ENCODE measurements at places on chromosomes 16 and 17.

DNA sequence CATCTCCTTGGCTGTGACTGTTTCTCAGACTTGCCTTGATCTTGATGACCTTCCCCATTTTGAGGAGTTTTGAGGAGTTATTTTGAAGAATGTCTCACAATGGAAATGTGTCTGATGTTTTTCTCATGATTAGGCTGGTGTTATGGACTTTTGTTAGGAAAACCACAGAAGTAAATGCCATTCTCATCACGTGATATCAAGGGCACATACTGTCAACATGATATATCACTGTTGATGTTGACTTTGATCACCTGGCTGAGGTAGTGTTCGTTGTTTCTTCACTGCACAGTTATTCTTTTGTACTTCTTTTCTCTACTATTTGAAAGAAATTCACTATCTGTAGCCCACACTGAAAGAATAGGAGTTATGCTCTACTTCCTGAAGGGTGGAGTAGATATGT lies 194.7 kb upstream of the MPHOSPH6 start:
- no peak for DNase-seq

- no peak for DNase-seq
Observed at GRCh38 chr17:66518677-66519076, 216.3 kb downstream of the PRKCA start.

- no peak for DNase-seq
Observed at GRCh38 chr17:8188263-8188839, 1.6 kb downstream of the BORCS6 start.

DNA sequence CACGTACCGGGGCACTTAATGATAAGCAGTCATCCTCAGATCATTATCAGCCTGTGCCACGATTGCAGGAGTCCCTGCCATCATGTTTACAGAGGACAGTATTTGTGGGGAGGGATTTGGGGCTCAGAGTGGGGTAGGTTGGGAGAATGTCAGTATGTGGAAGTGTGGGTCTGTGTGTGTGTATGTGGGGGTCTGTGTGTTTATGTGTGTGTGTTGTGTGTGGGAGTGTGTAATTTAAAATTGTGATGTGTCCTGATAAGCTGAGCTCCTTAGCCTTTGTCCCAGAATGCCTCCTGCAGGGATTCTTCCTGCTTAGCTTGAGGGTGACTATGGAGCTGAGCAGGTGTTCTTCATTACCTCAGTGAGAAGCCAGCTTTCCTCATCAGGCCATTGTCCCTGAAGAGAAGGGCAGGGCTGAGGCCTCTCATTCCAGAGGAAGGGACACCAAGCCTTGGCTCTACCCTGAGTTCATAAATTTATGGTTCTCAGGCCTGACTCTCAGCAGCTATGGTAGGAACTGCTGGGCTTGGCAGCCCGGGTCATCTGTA lies 13.5 kb upstream of the EFCAB13 start:
- DNase-seq: no peak

GRCh38 chr16:65601781-65602180 lies 479.9 kb upstream of the CDH11 start:
- no peak for DNase-seq

GRCh38 chr16:2447920-2448583 lies 11.9 kb upstream of the TEDC2 start:
- DNase-seq: no peak

DNA sequence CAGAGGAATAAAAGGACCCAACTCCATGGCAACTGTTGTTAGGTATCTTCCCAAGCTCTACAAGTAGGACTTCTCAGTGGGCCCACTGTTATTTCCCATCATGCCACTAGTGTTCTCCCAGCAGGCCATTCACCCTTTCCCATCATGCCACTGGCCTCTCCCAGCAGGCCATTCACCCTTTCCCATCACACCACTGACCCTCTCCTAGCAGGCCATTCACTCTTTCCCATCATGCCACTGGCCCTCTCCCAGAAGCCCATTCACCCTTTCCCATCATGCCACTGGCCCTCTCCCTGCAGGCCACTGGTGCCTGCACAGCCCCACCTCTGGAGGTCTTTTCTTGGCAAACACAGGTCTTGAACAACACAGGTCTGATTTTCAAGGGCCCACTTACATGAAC lies 36.3 kb downstream of the IFT140 start:
- DNase-seq: no peak

GRCh38 chr16:74322301-74322710 lies 25.7 kb downstream of the PSMD7 start:
- no peak for DNase-seq

DNA sequence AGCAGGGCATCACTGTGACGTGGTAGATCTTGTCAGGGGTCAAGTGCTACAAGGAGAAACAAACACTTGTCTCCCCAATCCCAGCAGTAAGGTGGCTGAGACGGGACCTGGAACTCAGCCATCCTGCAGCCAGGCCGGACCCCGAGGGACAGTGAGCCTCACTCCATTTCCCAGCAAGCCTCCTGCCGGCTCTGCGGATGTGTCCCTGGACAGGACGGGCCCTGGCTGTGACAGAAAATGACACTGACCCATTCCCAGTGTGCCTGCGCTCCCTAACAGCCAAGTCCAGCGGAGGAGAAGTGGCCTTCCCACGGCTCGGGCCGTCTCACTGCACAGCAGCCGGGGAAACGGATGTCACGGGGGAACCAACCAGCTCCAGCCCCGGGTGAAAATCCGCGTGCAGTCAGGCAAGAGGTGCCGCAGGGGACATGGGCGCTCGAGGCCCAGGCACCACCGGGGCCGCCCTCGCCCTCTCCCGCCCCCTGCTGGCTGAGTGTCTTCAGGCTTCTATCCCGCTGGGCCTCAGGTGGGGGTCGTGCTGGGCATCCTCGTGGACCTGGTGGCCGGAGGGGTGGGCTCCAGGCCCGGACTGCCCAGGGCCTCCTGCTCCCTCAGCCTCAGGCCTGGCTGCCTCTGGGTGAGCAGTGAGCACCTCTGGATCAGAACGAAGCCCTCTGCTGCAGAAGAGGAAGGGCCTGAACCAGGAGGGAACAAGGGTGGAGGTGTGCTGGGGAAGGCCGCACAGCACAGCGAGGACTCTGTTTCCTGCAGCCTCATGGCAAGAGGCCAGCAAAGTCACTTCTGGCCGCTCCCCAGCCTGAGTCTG lies 6.7 kb downstream of the HAGHL start:
- DNase-seq: no peak

DNA sequence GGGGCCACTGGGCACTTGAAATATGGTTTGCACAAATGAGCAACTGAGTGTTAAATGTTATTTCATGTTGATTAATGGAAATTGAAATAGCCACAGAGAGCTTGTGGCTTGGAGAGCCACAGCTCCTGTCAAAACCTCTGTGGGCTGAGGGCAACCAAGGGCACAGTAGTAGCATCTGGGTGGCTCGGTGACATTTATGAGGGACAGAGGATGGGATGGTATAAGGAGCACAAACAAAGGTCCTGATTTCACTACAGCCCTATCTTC lies 215.9 kb downstream of the SOX9 start:
- DNase-seq: no peak

- DNase-seq: no peak
Observed at GRCh38 chr17:51491416-51491815, 231.1 kb downstream of the UTP18 start.

DNA sequence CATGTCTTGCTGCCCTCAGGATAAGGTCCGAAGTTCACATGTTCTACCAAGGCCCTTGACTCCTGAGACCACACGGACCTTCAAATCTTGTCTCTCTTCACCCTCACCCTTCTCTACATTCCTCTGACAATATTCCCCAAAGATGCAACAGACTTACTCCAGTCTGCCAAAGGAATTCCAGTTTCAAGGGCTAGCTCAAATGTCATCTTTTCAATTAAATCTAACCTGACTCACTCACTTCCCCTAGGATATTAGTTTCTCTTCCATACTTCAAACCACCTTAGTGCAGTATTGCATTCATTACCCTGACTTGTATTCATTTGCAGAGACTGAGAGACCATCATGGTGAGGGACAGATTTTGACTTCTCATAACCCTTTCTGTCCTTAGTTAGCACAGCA lies 59.6 kb upstream of the ADCY9 start:
- DNase-seq: no peak

- no peak for DNase-seq
Observed at GRCh38 chr16:88292007-88292970, 90.5 kb upstream of the ZNF469 start.

DNA sequence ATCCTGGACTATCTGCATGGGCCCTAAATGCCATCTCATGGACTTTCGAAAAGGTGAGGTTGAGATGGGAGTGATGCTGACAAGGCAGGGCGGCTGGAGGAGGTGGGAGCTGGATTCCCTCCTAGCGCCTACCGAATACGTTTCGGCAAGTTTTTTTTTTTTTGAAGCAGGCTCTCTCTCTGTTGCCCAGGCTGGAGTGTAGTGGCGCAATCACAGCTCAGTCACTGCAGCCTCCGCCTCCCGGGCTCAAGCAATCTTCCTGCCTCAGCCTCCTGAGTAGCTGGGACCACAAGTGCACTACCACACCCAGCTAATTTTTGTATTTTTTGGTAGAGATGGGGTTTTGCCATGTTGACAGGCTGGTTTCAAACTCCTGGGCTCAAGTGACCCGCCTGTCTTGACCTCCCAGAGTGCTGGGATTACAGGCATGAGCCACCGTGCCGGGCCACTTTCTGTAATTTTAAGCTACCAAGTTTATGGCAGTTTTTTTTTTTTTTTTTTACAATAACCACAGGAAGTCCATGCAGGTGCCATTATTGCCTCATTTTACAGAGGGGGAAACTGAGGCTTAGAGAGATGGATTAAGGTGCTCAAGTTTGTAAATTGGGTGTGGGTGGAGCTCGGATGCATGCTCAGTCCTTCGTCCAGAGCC lies 246.4 kb downstream of the PRKCA start:
- DNase-seq: no peak

- no peak for DNase-seq
Observed at GRCh38 chr16:50881956-50882355, 140.1 kb downstream of the CYLD start.

- no peak for DNase-seq
Observed at GRCh38 chr17:56809820-56810179, 23.9 kb downstream of the C17orf67 start.

GRCh38 chr16:11725457-11725856 lies 17.2 kb downstream of the TXNDC11 start:
- no peak for DNase-seq

- no peak for DNase-seq
Observed at GRCh38 chr16:84788920-84789391, 30.8 kb upstream of the CRISPLD2 start.

DNA sequence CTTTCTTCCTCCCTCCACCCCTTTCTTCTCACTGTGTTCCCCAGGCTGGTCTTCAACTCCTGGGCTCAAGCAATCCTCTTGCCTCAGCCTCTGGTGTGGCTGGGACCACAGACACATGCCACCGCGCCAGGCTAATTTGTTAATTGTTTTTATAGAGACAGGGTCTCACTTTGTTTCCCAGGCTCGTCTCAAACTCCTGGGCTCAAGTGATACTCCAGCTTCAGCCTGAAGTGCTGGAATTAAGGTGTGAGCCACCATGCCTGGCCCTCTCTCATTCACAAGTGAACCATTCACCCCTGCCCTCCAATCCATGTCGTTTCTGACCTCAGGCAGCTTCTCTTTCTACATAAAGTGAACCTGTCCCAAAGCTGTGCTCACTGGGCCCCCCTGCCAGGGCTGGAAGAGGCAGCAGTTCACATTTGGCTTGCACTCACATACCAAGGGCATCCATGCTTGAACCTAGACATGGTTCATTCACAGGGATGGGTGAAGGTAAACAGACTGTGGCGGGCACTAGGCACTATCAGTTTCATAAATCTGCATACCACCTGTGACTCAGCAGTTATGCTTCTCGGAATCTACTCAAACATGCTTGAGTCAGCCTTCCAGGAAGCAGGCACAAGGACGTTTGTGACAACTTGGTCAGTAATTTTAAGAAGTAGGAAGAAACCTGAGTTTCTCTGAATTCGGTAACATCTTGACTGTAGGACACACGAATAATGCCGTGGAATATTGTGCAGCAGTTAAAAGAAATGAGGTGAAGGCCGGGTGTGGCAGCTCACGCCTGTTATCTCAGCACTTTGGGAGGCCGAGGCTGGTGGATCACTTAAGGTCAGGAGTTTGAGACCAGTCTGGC lies 6.0 kb upstream of the RNF213 start:
- no peak for DNase-seq

GRCh38 chr17:55308613-55309391 lies 44.0 kb downstream of the HLF start:
- DNase-seq: no peak

GRCh38 chr16:24671455-24671954 lies 57.9 kb upstream of the TNRC6A start:
- no peak for DNase-seq

DNA sequence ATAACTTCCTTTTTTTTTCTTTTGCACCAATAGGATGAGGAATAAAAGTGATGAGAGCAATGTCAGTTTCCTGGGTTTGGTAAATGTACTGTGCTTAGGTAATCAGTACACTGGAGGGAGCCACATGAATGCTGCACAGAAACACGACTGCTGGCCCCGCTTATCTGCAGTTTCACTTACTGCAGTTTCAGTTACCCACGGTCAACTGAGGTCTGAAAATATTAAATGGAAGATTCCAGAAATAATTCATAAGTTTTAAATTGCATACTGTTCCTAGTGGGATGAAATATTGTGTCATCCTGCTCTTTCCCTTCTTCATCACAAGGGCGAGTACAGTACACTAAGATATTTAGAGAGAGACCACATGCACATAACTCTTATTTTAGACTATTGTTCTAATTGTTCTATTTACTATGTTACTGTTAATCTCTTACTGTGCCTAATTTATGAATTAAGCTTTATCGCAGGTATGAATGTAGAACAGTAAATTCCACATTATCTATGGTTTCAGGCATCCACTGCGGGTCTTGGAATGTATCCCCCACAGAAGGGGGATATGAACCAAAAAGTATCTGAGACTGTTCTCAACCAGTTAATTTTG lies 6.4 kb upstream of the LGALS3BP start:
- no peak for DNase-seq

- no peak for DNase-seq
Observed at GRCh38 chr16:12170103-12171040, 193.8 kb downstream of the SNX29 start.

DNA sequence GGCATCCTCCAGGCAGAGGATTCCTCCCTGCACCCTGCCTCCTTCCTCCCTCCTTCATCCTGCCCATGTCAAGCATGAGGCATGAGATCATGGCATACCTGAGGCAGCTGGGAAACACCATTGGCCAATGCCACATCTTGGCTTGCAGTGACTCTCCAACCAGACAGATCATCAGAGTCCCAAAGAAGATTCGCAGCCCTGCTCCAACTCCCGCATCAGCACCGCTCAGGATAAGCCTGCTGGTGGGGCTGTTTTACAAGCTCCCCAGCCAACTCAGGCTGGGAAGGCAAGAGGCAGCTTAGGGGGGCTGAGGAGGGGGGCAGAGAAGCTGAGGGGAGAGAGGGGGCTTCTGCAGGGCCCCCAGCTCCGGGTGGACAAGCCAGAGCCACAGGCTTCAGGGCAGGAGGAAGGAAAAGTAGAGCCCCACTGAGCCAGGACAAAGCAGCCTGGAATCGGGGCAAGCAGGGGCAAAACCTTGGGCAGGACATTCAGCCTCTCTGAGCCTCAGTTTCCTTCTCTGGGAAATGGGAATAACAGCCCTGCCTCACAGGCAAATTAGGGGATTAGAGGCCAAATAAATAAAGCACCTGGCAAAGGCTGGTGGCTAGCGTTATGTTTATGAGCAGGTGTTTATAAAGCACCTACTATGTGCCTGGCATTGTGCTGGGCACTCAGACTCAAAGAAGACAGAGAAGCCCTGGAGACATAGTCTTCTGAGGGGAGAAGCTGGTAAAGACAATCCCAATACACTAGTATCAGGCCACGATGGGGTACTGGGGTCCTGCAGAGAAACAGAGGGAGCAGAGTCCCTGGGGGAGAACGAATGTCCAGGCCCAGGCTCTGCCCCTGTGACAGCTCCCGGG lies 88.1 kb downstream of the GOSR1 start:
- DNase-seq: no peak
